ENCODE measurements at places on chromosomes 3 and 15.

- no peak for DNase-seq
Measured at GRCh38 chr3:13087320-13087990, 14.2 kb upstream of the IQSEC1 start.

GRCh38 chr15:24075420-24076089, 388.4 kb upstream of the NDN start:
- DNase-seq: no peak

DNA sequence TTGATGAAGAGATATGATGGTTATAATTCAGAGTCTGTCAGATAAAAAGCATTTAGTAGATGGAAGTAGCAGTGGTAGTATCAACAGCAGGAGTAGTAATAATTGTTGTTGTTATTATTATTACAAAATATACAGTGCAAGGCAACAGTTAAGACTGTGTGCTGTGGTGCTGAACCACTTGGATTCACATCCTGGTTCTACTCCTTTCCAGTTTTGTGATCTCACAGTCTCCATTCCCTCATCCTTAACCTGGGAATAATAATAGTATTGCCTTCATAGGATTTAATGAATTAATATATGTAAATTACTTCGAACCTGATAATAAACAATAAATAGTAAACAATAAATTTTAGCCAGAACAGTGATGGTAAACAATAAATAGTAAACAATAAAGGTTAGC, 37.1 kb upstream of the TSC22D2 start:
- DNase-seq: no peak

- no peak for DNase-seq
Measured at GRCh38 chr15:70151003-70151402, 53.3 kb upstream of the TLE3 start.

GRCh38 chr15:44082558-44083157, 112.4 kb downstream of the FRMD5 start:
- DNase-seq: no peak

GRCh38 chr15:89164712-89165211, 56.6 kb downstream of the RLBP1 start:
- DNase-seq: no peak

DNA sequence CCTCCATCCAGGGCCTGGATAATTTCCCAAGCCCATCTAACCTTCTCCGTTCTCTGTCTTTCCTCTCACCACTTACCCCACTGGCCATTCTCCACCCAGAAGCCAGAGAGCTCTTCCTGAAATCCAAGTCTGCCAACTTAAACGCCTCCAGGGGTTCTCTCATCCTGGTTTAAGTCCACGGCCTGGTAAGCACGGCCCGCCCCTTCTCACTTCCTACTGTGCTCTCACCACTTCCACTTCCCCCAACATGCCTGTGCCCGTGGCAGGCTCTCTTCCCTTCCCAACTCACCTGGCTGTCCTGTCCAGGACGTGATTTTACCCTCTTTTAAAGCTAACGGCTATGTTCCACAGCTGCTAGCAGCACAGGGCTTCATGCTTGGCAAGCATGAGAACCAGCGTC, 1.7 kb upstream of the CX3CR1 start:
- DNase-seq: no peak

GRCh38 chr15:67406257-67406861, 114.6 kb upstream of the C15orf61 start:
- no peak for DNase-seq

- DNase-seq: no peak
Measured at GRCh38 chr3:39295184-39295775, 15.4 kb upstream of the CX3CR1 start.

- no peak for DNase-seq
Measured at GRCh38 chr3:127637546-127637945, 8.6 kb downstream of the PODXL2 start.

DNA sequence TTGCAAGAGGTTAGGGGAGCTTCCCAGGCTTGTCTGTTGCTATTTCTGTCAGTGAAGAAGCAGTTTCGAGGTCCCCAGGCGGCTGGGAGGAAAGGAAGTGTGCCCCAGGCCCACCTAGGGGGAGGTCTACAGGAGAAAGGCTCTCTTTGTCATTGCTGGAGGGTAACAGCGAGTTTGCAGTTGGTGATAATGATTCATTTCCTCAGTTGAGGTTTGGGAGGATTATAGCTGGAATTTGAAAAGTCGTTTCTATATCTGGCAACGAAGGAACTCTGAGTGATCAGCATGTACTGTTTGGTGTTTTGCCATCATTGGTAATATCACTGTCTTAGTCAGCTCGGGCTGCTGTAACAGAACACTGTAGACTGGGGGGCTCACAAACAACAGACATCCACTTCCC, 65.5 kb upstream of the UBE3A start:
- no peak for DNase-seq

- peak; percentile 22 for DNase-seq
Measured at GRCh38 chr15:73697033-73697467, 12.9 kb downstream of the CD276 start.

GRCh38 chr15:79724312-79724711, 172.5 kb downstream of the MTHFS start:
- DNase-seq: no peak

- DNase-seq: no peak
Measured at GRCh38 chr3:98657457-98657856, 64.0 kb upstream of the CPOX start.

DNA sequence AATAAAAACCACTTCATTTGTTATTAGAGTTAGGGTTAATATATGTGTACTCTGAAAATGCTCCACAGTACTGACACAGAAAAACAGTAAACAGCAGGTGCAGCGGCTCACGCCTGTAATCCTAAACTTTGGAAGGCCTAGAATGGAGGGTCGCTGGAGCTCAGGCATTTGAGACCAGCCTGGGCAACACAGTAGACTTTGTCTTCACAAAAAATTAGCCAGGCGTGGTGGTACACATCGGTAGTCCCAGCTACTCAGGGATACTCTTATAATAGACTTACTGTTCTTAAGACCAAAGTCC, 40.3 kb downstream of the UACA start:
- no peak for DNase-seq

DNA sequence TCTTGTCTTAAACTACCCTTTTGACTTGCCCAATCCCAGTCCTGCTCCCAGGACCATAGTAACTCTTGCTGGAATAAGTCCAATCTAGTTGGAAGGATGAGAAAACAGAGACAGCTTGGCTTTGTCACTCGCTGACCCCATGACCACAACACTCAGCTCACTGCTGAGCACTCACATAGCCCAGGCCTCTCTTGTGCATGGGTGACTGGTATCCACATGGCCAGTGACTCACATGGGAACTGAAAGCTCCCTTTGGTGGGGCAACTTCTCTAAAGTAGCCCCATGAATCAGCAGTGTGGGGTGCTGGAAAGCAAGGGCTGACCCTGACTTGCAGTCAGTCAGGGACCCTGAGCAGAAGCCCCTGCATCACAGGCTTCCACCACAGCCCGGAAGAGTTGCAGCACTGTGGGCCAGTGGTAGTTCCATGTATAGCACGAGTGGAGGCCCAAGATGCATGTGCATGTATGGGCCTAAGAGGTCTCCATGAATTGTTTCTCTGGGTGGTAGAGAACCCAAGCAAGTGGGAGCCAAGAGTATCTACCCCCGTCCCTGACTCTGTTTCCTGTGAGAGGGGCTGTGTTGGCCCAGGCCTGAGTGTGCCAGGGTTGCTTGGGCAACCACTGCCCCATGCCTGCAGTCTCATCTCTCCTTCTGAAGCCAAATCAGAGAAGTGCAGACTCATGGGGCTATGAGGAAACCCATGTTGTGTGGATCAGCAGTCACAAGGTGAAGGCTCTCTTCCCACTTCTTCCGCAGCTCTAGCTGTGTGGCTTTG, 62.1 kb upstream of the XCR1 start:
- DNase-seq: no peak

DNA sequence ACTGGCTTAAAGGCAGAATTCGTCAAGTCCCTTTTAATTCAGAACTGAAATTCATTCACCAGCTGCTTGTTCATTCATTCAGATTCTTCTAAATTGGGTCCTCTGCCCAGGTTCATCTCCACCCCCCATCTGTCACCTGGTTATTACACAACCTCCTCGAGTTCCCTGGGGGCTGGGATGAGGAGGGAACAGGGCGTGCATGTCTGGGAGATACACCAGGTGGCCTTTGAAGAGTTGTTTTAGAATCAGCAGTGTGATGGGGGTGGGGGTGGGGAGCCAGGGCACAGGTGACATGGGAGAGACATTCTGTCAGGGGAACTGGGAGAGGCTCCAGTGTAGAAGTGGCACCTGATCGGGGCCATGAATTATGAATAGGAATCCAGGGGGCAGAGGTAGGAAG, 8.2 kb downstream of the SNX33 start:
- DNase-seq: no peak

DNA sequence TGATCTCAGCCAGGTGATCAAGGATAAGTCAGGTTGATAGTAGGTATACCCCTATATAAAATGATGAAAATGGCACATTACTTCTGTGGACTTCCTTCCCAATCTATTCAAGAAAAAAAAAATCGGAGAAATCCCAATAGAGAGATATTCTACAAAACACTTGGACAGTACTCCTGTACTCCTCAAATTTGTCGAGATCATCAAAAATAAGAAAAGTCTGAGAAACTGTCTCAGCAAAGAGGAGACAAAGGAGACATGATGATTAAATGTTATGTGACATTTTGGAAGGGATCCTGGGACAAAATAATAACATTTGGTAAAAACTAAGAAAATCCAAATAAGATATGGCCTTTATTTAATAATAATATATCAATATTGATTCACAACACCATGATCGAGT, 94.6 kb downstream of the DCLK3 start:
- no peak for DNase-seq

DNA sequence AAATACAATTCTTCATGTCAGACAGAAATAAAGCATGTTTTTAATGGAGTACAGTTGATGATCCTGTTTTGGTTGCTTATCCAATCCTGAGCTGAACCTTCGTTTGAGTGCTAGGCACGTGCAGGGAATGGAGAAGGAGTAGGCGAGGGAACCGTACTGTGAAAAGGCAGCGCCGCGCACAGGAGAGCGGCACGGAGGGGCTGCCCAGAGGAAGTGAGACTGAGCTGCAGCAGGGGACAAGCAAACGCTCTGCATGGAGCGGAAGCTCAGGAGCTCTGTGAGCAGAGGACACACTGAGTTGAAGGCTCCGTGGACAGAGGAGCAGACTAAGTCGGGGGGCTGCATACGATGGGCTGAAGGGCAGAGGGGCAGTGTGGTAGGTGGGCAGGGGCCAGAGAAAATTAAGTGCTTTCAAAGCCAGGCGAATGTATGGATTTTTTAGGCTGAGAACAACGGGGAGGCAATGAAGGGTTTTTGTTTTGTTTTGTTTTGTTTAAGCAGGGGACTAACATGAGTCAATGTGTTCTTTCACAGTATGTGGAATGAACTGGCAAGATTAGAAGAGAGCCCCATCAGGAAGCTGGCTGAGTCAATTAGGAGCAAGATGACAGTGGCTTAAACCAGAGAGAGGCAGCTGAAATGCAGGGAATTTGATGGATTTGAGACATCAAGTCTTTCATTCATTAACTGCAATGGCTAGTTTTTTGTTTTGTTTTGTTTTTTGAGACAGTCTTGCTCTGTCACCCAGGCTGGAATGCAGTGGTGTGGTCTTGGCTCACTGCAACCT, 23.8 kb upstream of the TM2D3 start:
- DNase-seq: no peak

DNA sequence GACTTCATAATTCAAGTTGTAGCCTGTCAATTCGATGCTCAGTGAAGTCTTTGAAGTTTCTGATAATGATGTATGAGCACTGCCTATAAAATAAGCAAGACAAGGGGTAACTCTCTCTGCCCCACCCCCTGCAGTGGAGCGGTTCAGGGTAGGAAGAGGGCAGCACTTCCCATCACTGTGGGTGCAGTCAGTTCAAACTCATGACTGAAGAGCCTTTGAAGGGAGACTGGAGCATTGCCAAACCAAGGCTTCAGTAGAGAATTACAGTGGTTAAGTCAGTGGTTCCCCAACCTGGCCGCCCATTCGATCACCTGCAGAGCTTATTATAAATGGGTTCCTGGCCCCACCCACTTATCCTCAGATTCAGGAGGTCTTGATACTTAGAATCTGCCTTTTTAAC, 190.6 kb downstream of the SHQ1 start:
- peak; percentile 6 for DNase-seq

DNA sequence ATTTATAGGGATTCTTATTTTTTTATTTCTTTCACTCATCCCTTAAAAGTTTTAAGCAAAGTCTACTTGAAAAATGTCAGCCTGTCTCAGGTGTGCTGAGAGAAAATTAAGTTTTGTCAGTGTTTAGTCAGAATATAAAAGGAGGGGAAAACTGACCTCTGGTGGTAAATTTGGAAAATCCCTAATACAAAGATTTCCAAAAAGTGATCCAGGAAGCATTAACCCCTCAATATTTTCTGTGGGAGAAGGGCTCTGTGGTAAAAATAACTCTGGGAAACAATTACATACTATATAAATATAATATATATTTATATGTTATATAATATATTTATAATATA, 41.0 kb upstream of the FRMD4B start:
- DNase-seq: no peak

- no peak for DNase-seq
Measured at GRCh38 chr3:69143612-69144011, 21.2 kb upstream of the LMOD3 start.

DNA sequence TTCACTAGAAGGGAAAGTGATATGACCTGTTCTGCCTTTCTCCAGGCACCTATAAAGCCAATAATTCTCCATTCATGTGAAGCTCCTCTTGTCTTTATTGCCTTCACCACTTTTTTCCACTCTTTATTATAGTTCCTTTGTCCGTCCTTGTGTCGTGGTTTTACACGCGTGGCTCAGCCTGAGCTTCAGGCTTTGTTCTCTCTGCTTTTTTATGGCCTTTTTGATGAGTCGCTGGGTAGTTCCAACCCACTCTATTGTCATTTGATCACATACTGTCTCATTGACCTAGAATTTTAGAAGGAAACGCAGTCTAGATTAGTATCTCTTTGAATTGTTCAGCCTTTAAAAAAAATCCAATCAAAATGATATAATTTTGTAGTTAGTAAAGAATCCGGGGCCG, 403.2 kb downstream of the PTPRG start:
- DNase-seq: no peak

GRCh38 chr3:183108001-183108449, 8.7 kb upstream of the MCCC1 start:
- DNase-seq: no peak

- DNase-seq: no peak
Measured at GRCh38 chr3:59978979-59979378, 929.2 kb upstream of the CFAP20DC start.

DNA sequence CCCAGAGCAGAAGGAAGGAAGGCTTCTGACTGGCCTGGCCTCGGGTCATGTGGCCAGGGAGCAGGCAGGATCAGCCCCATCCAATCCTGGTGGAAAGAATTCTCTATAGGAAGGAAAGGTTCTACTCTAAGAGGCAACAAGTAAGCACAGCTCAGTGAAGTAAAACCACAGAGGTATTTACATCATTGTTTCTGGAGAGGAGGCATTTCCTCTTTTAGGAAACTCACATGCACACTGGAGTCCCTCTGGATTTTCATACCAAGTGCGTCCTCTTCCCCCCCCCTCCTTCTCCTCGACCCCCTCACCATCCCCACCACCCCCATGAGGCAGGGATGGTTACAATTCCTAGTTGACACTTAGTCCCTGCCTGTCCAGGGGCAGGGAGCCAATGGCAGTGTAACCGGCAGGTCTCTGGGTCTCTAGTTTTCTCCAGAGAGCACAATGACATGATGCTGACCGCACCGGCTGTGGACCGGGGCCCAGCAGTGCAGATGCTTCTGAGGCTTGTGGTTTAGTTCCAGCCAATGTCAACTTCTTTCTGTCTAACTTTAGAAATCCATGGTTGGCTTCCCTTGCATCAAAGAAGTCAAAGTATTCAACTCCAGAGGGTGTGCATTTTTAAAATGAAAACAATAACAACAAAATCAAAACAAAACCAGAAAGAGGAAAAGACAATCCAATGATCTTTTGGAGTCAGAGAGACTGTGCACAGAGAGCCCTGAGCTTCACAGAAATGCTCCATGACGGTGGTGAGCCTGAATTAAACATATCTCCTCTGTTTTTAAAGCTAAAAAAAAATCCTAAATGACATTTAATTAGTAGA, 230.3 kb upstream of the TLE3 start:
- DNase-seq: no peak
